ENCODE measurements at places on chromosomes 13 and 19. TPM values are rescaled to one million over a fixed set of nuclear protein-coding genes. Genes with fewer than 3 reads are reported as not detected.

- DNase-seq = no peak
Observed at GRCh38 chr19:32041681-32042292, 303.6 kb upstream of the ZNF507 start.

GRCh38 chr13:101925731-101926130 lies 473.3 kb downstream of the ITGBL1 start:
- DNase-seq = no peak

DNA sequence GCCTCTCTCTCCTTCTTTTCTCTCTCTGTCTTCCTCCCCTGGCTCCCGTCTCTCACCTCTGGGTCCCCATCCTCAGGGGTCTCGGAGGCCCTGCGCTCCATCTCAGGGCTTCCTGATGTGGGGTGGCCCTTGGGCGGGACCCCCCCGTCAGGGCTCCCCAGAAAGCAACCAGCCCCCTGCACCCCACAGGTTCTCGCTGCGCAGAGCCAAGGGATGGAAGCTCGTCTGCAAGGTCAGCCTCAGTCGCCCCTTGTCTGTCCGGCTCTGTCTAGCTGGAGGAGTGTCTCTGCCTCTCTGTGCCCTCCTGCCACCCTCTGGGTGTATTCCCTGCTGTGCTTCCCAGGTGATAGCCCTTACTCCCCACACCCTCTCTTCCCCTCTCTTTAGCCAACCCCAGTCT lies at the start of gene SBK3:
TSS of gene SBK3 (minus strand) at position 101 of the 400 bp plus-strand sequence. CDS start at position 101, 0 bp downstream.
- DNase-seq = no peak

DNA sequence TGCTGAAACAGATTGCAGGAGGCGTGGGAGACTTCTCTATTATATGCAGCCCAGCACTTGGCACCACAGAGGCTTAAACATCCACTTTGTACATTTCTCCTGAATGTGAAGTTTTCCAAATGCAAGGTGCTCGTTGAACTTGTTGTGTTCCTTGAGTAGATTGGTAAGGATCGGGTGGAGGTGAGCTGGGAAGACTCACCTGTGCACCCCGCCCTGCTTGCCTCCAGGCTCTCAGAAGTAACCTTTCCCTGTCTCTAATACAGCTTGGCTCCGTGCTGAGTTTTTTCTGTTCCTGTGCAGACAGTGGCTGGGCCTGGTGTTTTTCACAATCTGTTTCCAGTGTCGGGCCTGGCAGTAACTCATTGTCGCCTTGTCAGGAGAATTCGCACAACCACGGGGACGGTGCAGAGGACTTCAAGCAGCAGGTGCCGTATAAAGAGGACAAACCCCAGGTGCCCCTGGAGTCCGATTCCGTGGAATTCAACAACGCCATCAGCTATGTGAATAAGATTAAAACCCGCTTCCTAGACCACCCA lies 12.3 kb downstream of the SIN3B start:
- no peak for DNase-seq

The SERP2 gene
- 2.0 TPM for total RNA-seq

The OR10H3 gene
- total RNA-seq = not detected

The KIR3DL2 gene
- 24.0 TPM for total RNA-seq

DNA sequence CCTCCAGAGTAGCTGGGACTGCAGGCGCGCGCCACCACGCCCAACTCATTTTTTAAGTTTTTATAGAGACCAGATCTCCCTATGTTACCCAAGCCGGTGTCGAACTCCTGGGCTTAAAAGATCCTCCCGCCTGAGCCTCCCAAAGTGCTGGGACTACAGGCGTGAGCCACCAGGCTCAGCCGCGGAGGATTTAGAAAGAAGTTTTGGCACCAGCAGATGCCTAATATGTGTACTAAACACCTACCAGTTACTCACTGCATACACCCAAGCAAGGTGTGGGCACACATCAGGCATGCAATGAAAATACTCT lies 464 bp upstream of the ZFP14 start:
- no peak for DNase-seq

The CLC gene
- total RNA-seq = not detected

- DNase-seq = no peak
Observed at GRCh38 chr13:35984287-35984686, 146.9 kb downstream of the DCLK1 start.

GRCh38 chr19:6227936-6228325 lies 51.8 kb downstream of the MLLT1 start:
- no peak for DNase-seq

The CADM4 gene
- total RNA-seq = 0.38 TPM

- DNase-seq = no peak
Observed at GRCh38 chr19:5903056-5903623, 450 bp downstream of the NDUFA11 start.

The NOVA2 gene
- total RNA-seq = not detected

GRCh38 chr19:57437931-57438330 lies 2.8 kb downstream of the ZNF749 start:
- DNase-seq = no peak

DNA sequence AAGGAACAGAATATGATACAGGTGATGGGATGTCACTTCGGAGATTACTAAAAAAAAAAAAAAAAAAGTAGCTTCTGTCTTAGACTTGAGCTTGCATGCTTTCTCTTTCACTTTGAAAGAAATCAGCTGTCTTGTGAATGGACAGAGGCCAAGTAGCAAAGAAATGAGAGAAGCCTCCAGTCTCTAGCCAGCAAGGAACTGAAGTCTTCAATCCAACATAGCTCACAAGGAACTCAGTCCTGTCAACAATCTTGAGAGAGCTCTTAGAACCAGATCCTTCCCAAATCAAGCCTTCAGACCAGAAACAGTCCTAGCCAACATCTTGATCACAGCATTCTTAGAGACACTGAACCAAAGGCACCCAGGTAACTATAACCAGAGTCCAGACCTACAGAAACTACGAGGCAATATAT lies 7.7 kb downstream of the N4BP2L2 start:
- DNase-seq = no peak

The APBA3 gene
- 39.9 TPM for total RNA-seq

The CLDND2 gene
- 75.3 TPM for total RNA-seq

DNA sequence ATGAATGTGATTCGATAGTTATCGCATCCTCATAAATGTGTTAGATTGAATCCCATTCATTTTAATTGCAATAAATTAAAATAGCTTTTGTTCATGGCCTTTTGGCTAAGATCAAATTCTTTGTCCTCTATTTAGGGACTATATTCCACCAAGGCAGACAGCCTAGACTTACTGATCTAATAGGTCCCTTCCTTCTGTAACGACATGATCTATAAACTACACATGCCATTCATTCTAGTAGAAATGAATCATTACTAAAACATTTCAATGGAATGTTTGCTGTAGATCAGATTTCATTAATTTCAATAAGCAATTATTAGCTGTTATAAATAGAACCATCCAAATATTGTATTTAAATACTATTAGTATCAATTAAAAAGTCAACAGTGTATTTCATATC lies 526.6 kb upstream of the KLHL1 start:
- DNase-seq = no peak

DNA sequence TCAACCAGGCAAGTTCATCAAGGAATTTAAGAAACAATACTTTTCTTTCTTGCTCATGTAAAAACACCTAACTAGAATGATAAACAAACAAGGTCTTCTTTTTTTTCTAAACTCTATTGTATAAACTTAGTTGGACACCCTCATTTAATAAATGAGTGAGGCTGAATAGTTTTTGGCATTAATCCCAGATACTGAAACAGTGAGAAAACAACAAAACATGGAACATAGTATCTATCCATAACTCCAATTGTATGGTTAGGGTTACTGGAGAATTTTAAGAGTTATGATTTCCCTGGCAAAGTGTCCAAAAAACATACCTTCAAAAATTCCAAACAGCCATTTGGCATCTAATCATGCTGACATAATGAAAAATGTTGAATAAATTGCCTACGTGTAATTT lies 5.8 kb upstream of the POMP start:
- DNase-seq = no peak

DNA sequence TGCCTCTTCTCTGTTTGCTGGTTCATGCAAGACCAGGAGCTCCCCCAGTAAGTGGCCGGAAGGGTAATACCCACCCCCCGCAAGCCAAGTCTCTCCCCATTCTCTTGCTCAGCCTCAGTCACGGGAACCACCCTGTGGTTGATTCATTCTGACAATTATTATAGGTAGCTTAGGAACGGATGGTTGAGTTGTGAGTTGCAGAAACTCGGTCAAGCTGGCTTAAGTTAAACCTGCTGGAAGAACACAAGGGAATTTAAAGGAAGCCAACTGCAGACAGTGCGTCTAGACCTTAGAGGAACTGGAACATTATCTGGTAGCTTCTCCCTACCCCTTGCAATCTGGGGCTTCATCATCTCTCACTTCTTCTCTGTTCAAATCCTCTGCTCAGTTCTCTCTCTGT lies 8.9 kb downstream of the FPR1 start:
- no peak for DNase-seq

DNA sequence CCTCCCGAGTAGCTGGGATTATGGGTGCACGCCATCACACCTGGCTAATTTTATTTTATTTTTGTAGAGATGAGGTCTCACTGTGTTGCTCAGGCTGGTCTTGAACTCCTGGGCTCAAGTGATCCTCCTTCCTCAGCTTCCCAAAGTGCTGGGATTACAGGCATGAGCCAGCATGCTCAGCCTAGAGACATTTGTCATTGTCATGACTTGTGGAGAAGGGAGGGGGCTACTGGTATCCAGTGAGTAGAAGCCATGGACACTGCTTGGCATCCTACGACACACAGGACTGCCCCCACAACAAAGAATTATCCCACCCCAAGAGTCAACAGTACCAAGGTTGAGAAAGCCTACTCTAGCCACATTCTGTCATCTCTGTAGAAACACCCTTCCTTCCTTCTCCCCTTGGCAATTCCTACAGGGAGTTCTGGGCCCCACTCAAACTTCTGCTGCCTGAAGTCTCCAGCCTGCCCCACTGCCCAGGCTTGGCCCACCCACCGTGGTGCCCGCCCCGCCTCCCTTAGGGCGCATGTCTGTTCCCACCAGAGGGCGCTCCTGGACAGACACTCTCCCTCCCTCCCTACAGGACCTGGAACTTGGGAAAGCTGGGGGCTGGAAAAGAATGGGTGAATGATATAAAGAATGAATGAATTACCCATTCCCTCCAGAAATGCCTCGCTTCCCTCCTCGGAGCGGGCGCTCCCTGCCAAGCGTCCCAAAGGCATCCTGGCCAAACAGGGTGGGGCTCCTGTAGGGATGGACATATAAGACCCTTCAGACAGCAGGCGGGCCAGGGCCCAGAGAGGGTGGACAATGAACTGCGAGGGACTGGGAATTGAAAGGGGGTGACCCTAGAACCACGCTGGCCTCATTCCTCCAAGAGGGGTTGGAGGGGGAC lies 5.5 kb upstream of the EMP3 start:
- peak; percentile 89 for DNase-seq

DNA sequence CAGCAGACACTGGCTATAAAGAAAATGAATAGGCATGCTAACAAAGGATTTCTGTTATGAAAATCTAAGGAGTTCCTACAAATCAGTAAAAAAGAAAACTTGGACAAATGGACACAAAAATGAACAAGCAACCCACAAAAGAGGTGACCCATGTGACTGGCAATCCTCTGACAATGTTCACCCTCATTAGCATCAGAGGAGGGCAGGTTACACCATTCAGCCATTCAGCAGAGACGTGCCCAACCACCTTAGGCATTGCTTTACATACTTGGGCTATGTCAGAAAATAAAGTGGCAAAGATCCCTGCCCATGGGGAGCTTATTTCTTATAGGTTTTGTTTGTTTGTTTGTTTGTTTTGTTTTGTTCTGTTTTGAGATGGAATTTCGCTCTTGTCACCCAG lies 46.0 kb downstream of the TNFRSF19 start:
- DNase-seq = no peak

GRCh38 chr13:91740756-91741155 lies 342.3 kb downstream of the GPC5 start:
- DNase-seq = no peak

The RNF225 gene
- 0.39 TPM for total RNA-seq

The SYNE4 gene
- 0.41 TPM for total RNA-seq

The FBXO27 gene
- not detected for total RNA-seq

The TUBA3C gene
- total RNA-seq = not detected

DNA sequence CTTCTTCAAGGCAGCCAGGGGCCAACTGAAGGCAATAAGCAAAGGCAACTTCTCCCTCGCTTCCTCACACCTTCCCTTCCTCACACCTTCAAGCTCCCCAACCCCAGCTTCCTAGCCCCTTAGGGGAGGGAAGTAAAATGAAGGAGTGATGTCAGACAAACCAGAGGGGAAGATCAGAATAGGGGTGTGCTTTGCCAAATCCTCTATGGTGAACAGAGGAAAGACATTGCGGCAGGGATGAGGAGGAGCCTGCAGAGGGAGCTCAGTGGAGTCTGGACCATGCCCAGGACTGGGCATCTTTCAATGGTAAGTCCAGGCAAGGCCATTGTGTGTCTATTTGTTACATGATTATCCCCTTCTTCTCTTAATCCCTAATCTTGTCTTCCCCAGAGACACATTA lies 164.0 kb downstream of the TSHZ3 start:
- DNase-seq = no peak

The KLK6 gene
- total RNA-seq = not detected

- DNase-seq = peak; percentile 14
Observed at GRCh38 chr13:113458253-113459065, 5.2 kb upstream of the ADPRHL1 start.

The GRK1 gene
- total RNA-seq = not detected

- no peak for DNase-seq
Observed at GRCh38 chr13:87671753-87672605, 808 bp downstream of the SLITRK5 start.

DNA sequence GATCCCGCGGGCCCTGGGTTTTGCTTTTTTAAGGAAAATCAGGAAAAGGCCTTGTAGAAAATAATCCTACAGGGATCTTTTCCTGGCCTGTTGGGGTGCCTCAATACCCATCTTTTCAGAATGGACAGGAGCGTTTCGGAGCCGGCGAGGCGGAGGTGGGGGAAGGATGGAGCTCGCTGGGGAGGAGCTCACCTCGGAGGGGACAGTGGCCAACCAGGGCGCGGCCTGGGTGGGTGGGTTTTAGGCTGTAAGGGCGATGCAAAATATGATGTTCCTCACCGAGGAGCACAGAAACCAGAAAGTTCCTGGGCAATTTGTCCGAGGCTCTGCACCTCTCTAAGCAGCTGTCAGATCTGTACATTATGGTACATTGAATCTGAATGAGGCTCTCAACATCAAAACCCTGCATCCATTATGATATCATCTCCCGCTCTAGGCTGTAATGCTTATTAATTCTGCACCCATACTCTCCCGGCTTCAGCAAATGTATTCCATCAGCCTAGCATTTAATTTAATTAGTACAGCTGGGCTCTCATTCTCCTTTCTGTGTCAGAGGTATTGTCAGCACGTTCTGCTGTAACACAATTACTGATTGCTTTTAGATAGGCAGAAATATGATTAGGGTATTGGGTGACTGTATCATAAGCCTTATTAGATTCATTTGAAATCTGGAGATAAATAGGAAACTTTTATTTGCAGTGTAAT lies 90.3 kb upstream of the SOX1 start:
- no peak for DNase-seq

GRCh38 chr13:102392481-102393209 lies 9.2 kb downstream of the FGF14 start:
- no peak for DNase-seq

The NFKBIB gene
- total RNA-seq = 118 TPM

The ZNF208 gene
- 1.2 TPM for total RNA-seq

The ZNF181 gene
- total RNA-seq = 3.2 TPM

The ZNF223 gene
- total RNA-seq = 3.3 TPM

The CUL4A gene
- total RNA-seq = 97.8 TPM

The CGB8 gene
- total RNA-seq = not detected

The HSH2D gene
- total RNA-seq = 319 TPM
